ENCODE measurements at places on chromosomes 2 and 18.

GRCh38 chr2:241041589-241042158 lies 43.3 kb downstream of the SNED1 start:
- peak; percentile 13 for DNase-seq

- no peak for DNase-seq
Observed at GRCh38 chr18:47800248-47800647, 130.2 kb downstream of the SMAD2 start.

GRCh38 chr18:79695856-79696850 lies 16.6 kb downstream of the CTDP1 start:
- DNase-seq = no peak

DNA sequence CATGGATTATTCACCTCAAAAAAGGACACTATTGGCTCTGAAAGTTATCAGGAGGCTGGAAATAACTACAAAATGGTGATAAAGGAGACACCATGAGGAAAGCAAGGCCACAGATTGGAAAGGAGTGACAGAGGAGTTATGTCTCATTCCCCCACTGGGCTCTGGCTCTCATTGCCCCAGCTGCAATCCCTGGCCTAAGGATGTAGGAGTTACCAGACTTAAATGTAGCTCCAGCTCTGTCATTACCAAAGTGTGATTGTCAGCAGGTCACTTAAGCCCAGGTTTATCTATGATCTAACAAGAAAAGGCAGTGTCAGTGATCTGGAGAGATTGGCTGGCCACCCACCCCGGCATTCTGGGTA lies 1228.2 kb upstream of the DDX18 start:
- no peak for DNase-seq
